Cardiac septum (tissue), 1 donor: ENCODE measurements at places on chromosomes 12 and 14.

DNA sequence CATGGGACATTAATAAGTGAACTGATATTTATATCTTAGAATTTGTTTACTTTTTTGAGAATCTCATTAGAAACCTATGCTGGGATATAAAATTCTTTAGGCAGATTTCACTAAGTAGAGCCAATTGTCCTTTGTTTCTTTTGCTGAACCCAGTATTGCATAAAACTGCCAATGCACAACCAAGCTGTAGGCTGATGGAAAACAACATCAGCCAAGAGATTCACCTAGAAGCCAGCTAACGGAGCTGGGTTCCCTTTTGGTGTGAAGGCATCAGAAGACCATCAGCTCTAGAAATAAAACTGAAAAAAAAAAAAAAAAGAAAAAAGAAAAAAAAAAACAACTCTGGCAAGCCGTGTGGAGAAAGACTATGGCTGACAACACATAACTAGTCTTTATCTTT, 328.2 kb upstream of the PDE3A start:
- no peak for DNase-seq

DNA sequence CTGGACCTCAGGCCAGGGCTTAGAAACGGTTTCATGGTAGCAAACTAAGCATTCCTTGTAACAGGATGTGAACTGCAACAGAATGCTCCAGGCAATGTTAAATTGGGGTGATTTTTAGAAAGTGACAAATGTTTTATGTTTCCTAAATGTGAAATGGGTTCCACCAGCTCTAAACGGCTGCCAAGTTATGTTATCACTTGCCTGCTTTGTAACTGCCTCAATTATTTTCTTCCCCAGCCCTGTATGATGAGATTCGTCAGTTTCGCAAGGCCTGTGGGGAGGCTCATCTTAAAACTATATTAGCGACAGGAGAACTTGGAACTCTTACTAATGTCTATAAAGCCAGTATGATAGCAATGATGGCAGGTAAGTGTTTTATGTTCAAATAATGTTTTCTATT, 70.9 kb downstream of the DERA start:
- DNase-seq: no peak

DNA sequence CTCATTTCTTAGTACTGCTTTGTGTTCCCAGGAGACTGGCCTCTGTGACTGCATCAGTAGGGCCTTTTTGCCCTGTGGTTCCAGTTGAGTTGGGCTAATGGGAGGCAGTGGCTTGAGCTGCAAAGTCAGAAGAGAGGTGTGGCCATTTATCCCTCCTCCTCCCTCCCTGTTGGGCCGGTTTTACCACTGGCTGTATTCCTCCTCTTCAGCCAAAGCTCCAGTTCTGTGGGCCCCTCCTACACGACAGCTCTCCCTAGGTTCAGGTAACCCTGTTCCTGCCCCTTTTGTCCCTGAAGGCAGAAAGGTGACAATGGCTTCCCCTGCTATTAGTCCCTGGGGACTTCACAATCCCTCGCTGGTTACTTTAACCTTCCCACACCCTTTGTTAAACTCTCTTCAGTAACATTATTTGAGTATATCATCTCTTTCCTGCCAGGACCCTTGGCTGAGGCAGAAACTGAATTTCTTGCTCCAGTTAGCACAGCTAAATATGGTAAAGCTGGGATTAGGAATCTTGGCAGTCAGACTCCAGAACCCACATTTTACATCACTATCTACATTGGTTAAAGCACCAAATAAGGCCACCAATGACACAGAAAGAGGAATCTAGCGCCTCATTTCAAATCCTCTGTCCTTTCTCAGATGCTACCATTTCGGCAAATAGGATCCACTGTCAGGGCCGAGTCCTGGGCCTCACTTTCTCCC, 121.9 kb upstream of the SLC35F4 start:
- DNase-seq: no peak

DNA sequence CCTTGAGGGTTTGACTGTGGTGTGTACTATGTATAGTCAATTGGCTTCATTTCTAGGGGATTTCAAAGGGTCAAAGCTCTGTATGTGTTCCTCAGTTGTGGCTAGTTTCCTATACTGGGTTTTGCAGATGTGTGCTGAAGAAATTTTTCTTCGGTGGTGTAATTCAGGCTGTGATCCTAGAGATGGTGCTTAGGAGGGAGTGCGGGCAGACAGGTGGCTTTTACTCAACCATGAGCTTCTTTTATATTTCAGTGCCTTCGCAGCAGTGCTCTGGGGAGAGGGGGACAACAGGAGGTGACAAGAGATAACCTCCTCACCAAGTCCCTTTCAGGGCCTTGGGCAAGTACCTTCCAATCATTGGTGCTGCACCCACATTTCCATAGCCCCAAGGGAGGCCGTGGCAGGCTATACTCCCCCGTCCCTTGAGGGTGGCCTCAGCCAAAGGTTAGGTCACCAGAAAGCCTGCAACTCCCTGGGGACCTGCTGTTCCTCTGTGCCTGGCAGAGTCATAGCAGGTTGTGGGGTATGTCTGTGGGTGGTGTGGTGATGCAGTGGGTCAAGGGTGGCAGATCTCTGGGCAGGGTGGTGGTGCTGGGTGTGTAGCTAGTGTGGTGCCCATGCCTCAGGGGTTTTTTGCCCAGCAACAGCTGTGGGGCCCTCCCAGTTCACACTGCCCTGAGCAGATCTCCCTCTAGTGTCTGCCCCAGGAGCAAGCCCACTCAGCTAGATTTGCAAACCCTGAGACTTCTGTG, 37.0 kb upstream of the TMX1 start:
- no peak for DNase-seq

DNA sequence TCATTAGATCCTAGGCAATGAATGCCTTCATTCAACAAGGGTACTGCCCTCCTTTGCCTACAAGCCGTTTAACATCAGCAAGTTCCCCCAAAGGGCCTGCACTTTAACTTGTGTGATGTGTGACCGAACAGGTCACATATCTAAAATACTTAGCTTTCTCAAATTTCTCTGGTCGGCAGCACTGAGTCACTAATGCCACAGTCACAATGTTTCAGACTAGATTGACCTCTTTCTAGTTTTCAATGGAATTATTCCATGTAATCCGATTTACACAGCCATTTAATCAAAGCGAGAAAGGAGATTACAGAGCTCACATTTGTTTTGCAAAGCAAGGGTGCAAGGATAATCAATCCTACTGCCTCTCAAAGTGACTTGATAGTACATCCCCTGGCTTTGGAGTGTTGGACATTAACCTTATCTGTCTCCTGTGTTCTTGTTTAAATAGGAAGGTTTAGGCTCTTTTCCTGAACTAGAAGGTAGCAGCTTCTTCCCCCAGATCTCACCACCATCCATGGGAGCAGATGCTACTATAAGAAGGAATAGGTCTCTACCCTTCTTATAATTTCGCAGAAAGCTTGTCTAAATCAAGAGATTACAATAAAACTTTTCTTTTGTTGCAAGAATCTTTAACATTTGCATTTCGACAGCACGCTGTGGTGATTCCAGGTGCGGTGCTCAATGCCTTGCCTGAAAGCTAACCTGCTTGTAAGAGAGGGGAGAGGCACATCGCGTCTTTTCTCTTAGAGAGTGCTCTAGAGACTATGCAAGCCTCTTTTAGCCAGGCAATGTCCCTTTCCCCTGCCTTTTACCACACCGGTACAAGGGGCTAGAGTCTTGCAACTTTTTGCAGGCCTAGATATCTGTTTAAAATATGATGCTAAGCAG, 1.8 kb downstream of the KITLG start:
- no peak for DNase-seq

- DNase-seq: no peak
These were observed 129.3 kb upstream of the RAP1B start for GRCh38 chr12:68481181-68481941.

DNA sequence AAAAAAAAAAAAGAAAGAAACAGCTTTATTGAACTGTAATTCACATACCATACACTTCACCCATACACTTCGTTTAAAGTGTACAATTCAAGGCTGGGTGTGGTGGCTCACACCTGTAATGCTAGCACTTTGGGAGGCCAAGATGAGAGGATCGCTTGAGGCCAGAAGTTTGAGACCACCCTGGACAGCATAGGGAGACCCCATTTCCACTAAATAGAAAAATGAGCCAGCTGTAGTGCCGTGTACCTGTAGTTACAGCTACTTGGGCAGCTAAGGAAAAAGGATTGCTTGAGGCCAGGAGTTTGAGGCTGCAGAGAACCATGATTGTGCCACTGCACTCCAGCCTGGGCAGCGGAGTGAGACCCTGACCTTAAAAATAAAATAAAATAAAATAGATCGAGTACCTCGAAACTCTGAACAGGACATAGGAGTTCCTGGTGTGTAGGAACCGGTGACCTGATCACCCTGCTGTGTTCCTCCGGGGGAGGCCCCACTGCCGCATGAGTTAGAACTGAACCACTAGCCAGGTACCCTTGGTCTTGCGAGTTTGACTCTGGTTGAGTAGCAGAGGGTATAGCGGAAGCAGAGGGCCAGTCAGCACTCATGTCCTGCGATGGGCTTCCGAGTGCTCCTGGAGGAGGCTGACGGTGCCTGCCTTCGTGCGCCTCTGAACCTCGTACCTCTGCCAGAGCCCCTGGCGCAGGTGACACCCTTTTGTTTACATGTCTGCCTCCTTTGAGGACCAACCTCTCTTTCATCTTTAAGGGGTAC, 80.0 kb downstream of the B4GALNT3 start:
- no peak for DNase-seq

GRCh38 chr14:67461341-67461985, 27.1 kb downstream of the TMEM229B start:
- no peak for DNase-seq

DNA sequence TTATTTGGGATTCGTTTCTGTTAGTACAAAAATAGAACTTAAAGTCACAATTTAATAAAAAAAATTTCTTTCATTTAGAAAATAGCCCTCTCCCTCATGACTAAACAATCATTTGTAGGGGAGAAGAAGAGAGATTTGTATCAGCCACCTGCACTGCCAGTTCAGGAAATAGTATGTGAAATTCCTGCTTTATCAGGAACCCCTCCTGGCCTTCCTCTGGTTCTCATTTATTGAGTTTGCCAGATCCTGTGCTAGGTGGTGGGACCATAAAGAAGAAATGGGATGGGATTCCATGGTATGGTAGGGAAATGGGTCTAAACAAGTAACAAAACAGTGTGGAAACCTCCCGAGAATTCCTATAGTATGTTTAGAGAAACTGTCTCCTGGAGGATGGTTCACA, 30.0 kb downstream of the RASSF8 start:
- no peak for DNase-seq

- no peak for DNase-seq
These were observed 23.1 kb upstream of the TBC1D30 start for GRCh38 chr12:64801381-64801780.

DNA sequence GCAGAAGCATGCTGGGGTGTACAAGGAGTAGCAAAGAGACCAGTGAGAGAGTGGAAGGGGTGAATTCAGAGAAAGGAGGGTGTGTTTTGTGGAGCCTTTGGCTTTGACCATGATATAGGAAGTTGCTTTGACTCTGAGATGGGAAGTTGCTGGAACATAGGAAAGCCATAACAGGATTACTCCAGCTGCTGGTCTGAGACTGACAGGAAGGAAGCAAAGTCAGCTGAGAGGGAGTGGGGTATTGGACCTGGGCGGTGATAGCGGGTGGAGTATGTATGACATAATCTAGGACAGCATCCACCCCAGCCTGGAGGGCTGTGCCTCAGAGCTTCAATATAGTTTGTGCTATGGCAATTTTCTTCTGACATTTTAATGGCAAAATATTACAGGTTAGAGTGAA, 324.4 kb downstream of the PDZRN4 start:
- DNase-seq: no peak

DNA sequence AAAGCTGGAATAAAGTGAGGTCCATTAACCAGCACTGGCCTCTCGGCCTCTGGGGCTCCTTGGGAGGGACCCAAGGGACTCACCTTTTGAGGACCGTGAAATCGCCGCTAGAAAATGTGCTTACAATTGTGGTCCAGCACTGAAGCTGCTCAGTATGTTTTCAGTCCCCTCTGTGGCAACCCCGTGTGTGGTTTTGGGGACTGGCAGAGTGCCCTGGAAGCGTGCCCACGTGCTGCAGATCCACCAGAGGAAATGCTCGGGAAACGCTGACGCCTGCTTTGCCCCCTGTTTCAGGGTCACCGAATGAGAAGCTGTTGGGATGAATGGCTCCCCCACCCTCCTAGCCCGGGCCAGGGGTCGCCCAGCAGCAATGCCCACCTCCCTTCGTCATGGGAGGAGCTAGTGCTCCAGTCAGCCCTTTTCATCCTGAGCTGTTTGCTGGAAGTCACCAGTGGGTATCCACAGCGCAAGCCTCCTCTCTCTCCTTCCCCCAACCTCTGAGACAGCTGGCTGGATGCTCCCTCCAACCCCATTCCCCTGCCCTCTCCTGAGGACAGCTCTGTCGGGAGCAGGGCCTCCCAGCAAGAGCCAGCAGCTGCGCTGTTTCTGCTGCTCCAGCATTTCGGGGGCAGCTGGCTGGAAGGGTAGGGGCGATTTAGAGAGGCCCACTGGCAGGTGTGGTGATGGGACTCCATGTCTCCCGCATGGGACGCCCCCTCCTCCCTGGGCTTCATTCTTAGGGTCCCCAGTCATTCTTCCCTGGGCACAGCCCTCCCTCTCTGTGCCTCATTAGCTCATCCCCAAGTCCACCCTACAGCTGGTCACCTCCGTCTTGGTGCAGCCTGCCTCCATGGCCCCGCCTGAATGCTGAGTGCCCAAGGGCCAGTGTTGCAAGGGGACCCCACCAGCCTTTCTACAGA, 33.2 kb upstream of the PPP1R13B start:
- DNase-seq: no peak

DNA sequence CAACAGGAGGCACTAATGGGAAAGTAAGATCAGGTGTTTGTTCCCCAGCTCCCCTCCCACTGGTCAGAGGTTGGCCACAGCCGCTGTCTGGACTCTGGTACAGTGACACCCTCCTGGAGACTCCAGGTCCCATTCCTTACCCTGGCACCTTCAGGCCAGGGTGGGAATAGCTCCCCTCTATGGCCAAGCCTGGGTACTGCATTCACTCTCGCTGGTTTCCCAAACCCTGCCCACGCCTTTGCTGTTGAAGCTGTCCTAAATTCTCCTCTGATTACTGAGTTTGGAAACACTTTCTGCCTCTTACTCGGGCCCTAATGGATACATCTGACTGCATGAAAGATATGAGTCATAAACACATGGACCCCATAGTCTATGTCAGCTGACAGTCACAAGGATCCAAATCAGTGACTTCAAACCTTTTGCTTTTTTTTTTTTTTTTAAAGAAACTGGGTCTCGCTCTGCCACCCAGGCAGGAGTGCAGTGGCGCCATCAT, 17.9 kb downstream of the HRK start:
- DNase-seq: no peak

- no peak for DNase-seq
These were observed 476.1 kb upstream of the SOX5 start for GRCh38 chr12:24425601-24425970.

DNA sequence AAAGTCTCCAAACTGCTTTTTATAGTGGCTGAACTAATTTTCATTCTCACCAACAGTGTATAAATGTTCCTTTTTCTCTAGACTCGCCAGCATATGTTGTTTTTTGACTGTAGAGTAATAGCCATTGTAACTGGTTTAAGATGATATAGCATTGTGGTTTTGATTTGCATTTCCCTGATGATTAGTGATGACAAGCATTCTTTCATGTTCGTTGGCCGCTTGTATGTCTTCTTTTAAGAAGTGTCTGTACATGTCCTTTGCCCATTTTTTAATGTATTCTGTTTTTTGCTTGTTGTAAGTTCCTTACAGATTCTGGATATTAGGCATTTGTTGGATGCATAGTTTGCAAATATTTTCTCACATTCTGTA, 404.9 kb downstream of the FLRT2 start:
- DNase-seq: no peak

GRCh38 chr12:30795410-30796312, 40.9 kb upstream of the CAPRIN2 start:
- DNase-seq: peak; percentile 80

- DNase-seq: no peak
These were observed 31.1 kb downstream of the NUDT4 start for GRCh38 chr12:93408813-93409212.
